SK-N-DZ (cell line): ENCODE measurements at places on chromosomes 7 and 10.

- DNase-seq, result peak; percentile 60
Observed at GRCh38 chr10:71213127-71213621, 804 bp downstream of the UNC5B start.

GRCh38 chr10:126838316-126838715, 66.9 kb upstream of the DOCK1 start:
- no peak for DNase-seq

GRCh38 chr10:63423494-63423893, 42.3 kb downstream of the JMJD1C start:
- DNase-seq, result no peak

DNA sequence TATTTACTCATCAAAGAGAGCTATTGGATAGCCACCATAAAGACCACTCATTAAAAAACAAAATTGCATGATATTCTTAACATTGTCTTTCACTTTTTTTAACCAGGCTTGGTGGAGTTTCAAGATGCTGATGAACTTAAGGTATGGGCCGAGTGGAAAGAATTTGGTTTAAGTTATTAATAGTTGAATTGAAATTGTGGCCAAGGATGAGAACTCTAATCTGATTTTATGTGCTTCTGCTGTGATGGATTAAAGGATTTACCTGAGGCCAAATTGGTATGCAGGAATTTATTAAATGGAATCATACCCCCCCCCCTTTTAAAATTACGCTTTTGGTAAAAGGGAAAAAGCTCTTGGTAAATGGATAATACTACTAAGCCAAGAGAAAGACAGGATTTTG, 33.8 kb upstream of the TOMM7 start:
- no peak for DNase-seq

DNA sequence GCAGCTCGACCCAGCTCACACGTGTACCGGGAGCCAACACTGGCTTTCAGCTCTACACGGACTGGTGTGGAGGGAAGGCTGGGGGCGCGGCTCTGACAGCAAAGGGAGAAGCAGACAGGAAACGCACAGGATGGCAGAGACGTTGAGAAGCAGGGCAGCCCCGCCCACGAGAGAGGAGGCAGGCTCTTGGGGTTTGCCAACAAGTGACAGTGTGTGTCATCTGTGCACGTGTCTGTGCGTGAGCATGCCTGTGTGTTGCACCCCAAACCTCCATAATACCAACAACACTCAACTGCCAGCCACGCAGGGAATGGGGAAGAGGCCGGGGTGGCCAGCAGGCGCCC, 64.4 kb upstream of the PDGFA start:
- DNase-seq, result no peak

DNA sequence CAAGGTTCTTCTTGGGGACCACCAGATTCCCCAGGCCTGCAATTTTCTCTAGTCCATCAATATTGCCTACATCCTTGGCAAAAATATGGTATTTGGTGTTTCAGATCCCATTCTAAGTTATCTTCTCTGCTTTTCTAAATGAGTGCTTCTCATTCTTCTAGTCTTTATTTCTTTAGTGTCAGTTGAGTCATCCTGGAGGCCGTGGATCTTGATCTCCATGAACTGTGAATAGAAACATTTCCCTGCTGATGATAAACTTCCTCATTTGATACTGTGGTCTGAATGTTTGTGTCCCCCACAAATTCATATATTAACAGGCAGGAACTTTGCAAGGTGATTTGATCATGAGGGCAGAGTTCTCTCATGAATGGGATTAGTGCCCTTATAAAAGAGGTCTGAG, 779.3 kb downstream of the INHBA start:
- DNase-seq, result no peak

GRCh38 chr7:79494046-79494445, 40.6 kb upstream of the MAGI2 start:
- DNase-seq, result no peak

DNA sequence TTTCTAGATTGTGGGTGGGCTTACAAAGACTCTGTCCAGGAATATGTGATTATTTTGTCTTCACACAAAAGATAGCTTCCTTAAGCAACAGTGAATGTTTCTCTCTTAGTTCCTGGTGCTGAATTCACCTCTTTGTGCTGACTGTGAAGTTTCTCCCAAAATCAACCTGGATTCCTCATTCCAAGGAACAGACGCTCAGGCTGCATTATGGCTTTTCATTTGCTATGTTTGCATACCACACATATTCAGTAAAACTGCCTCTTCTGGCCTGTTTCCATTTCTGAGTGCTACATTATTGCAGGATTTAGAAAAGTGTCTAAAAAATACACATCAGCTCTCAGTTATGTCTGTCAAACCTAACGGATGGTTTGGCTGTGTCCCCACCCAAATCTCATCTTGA, 21.5 kb downstream of the MACROH2A2 start:
- no peak for DNase-seq

- no peak for DNase-seq
Observed at GRCh38 chr7:131673576-131673975, 117.1 kb upstream of the PODXL start.

DNA sequence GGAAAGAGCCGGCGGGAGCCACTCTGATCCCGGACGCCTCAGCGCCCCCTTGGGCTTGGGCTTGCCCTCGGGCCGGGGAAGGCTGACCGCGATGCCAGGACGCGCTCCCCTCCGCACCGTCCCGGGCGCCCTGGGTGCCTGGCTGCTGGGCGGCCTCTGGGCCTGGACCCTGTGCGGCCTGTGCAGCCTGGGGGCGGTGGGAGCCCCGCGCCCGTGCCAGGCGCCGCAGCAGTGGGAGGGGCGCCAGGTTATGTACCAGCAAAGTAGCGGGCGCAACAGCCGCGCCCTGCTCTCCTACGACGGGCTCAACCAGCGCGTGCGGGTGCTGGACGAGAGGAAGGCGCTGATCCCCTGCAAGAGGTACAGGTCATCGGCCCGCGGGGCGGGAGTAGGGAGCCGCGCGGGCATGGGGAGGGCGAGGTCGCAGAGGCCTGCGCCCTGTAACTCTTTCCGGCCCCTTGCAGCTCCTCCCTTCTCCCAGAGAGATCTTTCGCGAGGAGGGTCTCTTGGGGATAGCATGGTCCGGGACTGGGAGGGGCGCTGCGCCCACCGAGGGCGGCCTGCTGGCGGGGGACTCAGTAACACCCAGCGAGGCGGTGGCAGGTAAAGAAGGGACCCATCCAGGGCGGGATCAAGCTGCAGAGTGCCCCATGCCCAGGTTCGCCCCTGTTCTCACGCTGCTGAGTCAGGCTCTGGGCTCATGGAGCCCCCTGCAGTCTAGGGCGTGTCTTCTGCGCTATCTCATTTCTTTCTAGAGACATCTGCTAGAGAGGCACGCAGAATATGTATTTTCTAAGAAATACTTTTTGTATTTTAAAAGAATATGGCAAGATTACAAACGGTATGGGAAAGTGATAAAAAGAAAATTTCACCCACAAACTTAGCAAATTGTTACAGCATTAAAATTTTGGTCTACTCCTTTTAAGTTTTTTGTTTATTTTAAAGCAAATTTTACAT, 687 bp downstream of the EPDR1 start:
- DNase-seq, result peak; percentile 26

DNA sequence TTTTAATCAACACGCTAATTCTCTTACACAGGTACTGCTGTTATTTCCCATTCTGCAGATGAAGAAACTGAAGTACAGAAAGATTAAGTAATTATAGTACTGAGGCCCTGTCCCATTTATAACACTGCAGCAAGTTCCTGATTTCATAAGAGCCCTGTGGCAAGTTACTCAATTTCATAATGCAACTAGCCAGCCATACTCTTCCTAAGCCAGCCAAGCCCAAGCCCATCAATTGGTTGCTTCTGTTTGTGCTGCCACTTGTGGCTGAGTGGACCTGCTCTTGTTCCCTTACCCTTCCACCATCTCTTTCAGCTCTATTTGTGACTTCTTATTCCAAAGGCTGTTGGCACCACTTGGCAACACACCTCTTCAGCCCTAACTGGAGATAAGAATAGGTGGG, 19.7 kb upstream of the PRPF18 start:
- DNase-seq, result no peak

GRCh38 chr10:82394987-82395386, 520.0 kb downstream of the NRG3 start:
- no peak for DNase-seq

DNA sequence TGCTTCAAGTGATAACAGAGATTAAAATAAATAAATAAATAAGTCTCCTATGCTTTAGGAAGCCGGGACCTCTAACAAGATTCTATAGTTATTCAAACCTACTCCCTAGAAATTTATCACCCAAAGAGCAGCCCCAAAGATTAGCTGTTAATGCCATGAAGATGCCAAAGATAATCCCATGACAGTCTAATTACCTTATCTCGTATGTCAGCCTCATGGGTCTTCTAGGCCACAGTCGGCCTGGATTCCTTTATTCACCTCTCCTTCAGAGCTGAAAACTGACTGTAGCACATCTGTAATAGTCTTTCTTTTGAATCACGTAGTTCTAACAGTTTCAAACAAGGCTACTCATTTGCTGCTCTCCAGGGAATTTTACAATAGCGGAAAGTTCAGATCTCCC, 24.2 kb downstream of the COL1A2 start:
- DNase-seq, result peak; percentile 27

- DNase-seq, result peak; percentile 52
Observed at GRCh38 chr7:70271617-70272081, 673.4 kb downstream of the AUTS2 start.

- peak; percentile 70 for DNase-seq
Observed at GRCh38 chr7:54116956-54117355, 425.2 kb upstream of the VSTM2A start.

DNA sequence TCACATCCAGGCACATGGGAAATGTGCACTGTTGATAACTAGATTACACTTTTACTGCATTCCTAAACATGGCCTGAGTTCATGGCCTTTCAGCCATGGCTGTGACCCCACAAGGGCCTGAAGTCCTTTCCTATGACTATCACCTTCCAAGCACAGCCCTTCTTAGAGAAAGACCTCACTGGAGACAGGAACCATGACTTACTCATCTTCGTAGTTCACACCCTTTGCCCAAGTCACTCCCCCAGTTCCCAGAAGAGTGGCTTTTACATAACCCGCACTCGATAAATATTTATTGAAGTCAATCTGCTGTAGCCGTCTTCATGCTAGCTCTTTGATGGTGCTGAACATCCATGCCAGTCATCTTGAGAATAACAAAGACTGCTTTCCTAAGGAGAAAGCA, 632.5 kb upstream of the NRP1 start:
- DNase-seq, result no peak

GRCh38 chr7:99786726-99787335, 2.8 kb upstream of the CYP3A4 start:
- no peak for DNase-seq

DNA sequence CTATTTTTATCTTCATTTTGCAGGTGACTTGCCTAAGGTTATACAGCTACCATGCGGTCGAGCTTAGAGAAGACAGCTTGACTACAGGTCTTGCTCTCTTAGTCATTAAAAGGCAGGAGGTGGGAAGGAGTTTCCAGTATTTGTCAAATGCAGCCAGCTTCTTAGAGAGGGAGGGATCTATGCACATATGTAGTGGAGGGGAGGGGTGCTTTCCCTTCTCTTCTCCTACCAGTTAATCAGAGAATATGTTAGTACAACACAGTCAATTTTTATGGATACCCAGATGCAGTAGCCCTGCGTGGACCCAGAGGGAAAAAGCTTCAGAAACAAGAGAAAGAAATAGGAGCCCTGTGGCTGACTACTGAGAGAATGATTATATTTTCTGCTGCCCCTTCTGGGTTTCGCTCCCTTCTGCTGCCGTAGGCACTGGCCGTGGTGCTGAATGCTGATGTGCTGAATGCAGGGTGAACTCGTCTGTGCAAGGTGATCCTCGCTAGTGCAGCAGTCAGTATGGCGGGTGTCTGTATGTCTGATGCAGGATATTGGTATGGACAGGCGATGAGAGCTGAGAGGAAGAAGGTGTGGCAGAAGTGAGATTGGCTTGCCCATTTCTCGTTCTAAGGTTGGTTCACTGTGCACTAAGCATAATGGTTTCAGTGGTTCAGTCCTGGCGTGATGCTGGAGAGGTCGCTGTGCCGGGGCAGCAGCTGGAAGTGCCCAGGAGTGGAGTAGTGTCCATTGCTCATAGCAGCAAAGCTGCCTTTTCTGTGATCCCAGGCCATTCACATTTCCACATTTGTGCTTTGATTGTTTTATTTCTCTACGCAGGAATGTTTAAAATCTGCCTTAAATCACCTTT, 189.2 kb upstream of the PODXL start:
- DNase-seq, result no peak

GRCh38 chr10:70254778-70255328, 21.6 kb upstream of the PPA1 start:
- no peak for DNase-seq

DNA sequence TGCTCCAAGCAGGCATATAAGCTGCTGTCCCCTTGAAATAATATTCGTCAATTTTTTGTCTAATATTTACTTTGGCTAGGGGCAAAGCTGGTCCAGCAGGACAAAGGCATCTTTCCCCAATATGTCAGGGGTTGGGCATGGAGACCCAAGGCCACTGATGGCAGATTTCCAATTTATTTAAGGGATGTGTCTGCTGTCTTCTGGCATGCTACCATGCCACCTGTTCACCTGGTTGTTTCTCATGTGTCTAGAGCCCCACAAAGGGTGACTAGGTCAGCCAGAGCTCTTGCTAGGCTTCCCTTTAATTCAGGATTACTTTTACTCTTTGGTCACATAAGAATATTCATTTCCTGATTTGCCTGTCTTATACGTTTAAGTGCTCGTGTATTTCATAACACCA, 22.1 kb upstream of the SYPL1 start:
- no peak for DNase-seq

- DNase-seq, result peak; percentile 54
Observed at GRCh38 chr7:70856901-70857630, 274.9 kb upstream of the GALNT17 start.

GRCh38 chr7:22812353-22812752, 10.3 kb downstream of the TOMM7 start:
- no peak for DNase-seq

DNA sequence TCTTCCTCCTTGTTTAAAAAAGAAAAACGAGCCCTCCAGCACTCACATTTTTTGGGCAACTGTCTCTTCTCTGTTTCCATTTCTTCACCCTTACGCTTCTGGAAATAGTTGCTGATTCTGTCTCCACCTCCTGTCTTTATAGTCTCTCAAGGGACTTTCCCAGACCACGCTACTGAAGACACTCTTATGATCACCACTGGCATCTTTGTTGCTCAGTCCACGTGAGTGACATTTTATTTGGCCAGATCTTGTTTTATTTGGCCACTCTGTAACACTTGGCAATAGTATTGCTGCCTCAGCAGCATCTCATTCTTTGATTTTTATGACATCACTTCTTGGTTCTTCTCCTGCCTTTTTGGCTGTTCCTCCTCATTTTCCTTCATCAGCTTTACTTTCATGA, 21.6 kb upstream of the NME8 start:
- no peak for DNase-seq

GRCh38 chr10:9091530-9092093, 1037.1 kb downstream of the GATA3 start:
- DNase-seq, result no peak

DNA sequence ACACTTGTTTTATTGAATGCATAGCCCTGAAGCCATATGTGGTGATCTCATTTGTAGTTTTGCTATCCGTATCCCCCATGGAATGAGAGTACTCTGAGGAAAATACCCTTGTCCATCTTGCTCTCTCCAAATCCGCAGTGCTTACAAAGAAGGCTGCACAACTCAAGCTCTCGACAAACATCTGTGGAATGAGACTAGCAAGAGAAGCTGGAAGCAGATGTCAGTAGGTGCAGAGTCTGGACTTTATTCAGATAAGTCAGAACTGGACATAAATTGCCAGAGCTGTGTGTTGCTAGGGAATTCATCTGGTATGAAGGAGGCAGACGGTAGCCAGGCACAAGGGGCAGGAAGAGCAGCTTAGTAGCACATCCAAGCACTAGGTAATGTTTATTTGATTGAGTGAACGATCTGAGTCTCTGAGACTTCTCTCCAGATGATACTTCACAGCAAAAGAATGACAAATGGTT, 1046.2 kb downstream of the XPNPEP1 start:
- DNase-seq, result peak; percentile 76
